HEK293T (cell line): ENCODE measurements at places on chromosomes 7 and 10.
A peak's percentile ranks its signal among the peaks of the same experiment; 100 is the strongest.

DNA sequence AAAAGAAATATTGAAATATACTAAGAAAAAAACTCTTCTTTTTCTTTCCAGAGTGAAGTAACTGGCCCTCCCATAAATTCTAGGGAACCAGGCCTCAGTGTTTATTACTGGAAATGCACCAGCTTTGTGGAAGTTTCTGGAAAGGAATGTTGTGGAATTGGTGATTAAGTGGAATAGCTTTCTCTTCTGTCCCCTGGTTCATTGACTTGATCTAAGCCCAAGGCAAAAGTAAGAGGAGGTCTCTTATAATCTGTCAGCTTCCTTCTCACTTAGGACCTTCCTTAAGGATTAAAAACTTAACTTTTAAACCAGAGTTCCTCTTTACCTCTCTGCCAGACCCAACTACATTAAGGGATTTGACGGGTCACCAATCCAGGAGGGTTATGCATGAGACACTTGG is 266.2 kb downstream of the SLC25A13 start:
- DNase-seq, result no peak

DNA sequence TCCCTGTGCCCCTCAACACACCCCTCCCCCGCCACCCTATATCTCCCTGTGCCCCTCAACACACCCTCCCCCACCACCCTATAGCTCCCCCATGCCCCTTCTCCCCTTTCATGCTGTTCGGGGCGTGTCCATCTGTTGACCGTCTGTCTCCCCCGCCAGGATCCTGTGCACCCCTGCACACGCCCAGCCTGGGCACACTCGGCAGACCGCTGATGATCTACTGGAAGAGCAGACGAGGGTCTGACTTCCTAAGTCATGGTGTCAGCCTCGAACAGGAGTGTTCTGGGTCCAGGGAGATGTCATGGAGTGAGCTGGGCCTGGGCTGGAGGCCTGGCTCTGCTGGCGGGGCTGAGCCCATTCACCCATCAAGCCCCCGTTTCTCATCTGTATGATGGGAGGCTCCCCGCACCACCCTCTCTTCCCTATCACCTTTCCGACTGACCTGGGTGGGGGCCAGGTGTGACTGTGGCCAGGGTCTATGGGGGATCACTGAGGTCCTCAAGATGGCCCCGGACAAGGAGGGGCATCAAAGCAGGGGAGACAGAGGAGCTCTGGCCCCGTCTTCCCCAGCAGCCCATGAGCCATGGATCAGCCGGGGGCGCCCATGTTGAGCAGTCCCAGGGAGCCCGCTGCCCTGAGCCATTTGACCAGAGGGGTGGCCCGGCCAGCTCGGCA is 48.3 kb downstream of the PDGFA start:
- DNase-seq, result no peak

GRCh38 chr7:95989301-95989700 is 216.9 kb downstream of the DYNC1I1 start:
- DNase-seq, result no peak

GRCh38 chr10:20215547-20216152 is 399.4 kb downstream of the PLXDC2 start:
- DNase-seq, result no peak

DNA sequence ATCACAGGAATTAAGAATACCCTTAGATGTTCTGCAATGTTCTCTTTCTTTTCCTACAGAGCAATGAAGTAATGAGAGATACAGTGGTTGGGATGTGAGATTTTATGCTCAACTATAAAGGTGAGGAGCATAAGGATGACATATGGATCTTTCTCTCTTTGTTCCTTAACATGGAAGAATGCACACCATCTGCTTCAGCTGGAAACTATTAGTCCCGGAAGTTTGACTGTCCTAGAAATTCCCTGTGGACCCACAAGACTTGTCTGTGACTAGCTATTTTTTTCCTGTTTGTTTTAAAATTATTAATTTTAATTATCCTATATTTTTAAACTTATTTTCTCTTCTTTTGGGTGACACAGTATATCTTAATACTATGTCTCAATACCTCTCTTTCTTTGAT is 80.2 kb downstream of the DKK1 start:
- DNase-seq, result no peak

DNA sequence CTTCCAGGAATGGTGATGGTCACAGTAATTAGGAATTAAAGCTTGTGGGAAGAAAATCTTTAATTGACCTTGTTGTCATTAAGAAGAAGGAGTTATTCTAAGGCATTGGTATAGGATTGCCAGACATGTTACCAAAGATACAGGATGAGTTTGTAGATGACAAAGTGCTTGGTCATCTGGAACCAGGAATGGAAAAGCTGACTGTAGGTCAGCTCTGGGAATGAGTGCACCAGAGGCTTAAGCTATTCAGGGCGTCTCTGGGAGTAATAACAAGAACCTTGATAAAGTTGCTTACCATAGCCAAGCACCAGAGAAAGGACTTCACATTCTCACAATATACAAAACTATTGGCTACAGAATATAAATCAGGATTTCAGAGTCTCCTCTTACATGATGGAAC is 89.0 kb downstream of the PHTF2 start:
- no peak for DNase-seq

GRCh38 chr7:129829737-129830631 is 122.8 kb downstream of the UBE2H start:
- DNase-seq, result peak; percentile 67

DNA sequence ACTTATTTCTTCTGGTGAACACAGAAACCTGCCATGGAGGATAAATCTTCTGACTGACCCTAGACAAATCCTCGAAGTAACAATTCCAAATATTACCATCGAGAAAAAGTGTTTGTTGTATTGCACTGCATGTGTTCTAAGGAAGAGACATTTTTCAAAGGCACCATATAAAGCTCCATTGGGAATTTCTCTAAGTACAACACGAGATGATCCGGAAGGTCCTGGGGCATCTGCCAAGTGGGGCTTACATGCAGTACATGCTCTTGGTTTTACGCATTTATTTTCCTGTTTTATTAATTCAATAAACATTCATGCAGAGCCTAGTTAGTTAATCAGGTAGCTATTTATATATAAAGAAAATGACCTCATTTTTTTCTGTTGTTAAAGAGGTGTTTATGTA is 692.0 kb upstream of the IGFBP3 start:
- DNase-seq, result no peak
